ENCODE measurements at places on chromosomes 7 and 10. TPM values are rescaled to one million over a fixed set of nuclear protein-coding genes. Genes with fewer than 3 reads are reported as not detected.
A peak's percentile ranks its signal among the peaks of the same experiment; 100 is the strongest.

DNA sequence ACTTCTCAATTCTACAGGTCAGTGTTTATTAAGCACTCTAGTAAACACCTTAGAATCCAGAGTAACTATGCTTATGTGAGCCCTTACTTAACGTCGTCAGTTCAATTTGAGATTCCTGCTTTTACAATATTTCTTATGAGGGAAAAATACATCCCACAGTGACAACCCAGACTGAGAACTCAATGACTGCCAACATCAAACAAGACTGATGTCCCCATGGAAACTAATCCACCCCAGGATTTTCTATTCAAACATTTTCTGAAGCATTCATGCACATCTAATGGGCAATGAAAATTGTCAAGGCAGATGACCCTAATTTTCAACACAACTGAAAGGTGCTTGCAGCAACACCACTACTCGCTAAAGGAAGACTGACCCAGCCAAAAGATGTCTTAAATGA is 67.0 kb downstream of the ATE1 start:
- DNase-seq: no peak

DNA sequence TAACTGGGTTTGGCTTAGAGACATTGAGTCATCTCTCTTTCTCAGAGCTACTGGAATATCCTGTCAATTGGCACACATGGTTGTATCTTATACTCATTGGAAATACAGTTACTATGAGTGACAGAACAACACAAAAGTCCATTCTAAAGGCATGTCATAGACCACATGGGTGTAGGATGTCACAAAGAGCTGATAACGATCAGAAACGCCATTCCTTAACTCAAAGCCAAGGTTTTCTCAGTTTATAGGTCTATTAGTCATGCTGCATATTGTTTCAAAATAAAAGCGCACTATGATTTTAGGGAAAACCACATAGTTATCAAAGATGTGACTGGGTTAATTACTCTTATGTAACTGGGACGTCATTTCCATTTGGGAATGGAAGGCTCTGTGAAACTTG is 147.2 kb upstream of the FAM171A1 start:
- DNase-seq: no peak

Gene ABCB1
- total RNA-seq: 13.3 TPM

- no peak for DNase-seq
These were observed 93.0 kb downstream of the ABCC2 start for GRCh38 chr10:99875473-99875872.

Gene TCAF2
- 0.07 TPM for total RNA-seq

DNA sequence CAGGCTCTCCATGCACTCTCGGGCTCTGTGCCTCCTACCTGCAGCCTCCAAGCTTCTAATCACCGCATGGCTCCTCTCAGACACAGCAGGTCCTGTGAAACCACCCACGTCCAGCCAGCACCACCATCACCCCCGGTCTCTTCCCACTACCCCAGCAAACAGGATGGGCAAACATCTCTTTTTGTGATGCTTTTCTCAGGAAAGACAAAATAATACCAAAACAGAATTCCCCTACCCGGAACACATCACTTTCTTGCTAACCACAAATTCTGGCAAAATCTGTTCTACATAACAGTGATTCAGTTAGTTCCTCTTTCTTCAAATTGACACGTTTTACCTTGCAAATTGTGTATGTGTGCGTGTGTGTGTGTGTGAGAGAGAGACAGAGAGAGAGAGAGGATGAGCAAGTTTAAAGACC is 6.5 kb downstream of the SNX8 start:
- DNase-seq: no peak

Gene SVOPL
- total RNA-seq: not detected

DNA sequence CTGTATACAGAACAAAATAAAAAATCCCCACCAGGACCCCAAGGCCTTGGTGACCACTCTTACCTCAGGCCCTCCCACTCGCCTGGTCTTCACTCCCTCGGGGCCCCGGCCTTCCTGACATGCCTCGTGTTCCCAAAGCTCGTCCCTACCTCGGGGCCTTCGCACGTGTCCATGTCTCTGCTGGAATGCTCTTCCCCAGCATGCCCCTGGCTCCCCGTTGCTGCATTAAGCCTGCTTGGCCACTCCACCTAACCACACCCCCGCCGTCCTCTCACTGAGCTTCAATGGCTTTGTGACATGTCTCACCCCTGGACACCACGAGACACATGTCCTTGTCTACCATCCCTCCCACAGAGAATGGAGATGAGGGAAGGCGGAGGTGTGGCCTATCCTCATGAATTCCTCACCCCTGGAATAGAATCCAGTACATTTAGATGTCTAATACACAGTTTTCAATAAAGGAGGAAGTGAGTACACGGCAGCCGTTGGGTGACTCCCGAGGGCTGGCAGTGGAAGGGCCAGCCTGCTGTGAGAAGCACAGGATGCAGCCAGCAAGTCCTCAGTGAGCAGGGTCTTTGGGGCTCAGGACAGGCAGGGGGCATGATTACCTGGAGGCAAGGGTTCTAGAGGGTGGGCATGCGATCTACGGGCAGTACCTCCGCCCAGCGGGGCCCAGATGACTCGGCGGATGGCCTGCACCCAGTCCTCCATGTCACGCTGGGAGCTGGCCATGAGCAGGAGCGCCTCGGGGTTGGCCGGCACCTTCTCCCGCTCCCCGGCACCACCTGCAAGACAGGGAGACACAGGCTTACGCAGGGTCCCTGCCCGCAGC is 125.7 kb downstream of the ARHGAP22 start:
- no peak for DNase-seq

GRCh38 chr7:151863386-151864079 is 13.4 kb downstream of the PRKAG2 start:
- DNase-seq: no peak

DNA sequence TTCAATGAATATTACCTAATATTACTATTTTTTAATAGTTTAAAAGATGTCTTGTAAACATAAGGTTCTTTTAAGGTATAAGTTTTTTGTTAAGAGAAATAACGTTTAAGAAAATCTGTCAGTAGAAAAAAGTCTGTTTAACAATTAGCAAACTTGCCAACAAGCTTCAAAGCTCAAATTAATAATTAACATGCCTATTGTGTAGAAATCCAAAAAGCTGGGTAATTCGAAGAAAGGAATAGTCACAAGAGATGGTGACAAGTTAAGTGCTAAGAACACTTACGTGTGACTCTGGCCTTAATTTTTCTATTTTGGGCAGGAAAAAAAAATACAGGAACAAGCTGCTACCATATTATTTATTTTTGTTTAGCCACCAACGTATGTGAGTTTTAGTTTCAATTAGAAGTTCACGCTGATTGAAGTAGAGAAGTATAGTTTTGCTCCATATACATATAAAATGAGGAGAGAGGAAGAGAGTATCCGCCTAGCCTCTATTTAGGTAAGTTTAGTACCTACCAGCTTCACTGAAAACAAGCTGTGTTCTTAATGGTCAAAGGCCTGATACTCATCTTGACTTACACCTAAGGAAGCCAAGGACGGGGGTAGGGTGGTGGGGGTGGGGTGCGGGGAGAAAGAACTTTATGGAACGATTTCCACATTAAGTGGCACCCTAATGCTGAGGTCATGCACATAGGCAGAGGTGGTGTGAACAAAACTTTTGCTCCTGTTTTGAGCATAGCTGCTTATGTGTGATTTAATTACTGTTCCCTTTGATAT is 43.4 kb upstream of the AGBL3 start:
- peak; percentile 47 for DNase-seq

DNA sequence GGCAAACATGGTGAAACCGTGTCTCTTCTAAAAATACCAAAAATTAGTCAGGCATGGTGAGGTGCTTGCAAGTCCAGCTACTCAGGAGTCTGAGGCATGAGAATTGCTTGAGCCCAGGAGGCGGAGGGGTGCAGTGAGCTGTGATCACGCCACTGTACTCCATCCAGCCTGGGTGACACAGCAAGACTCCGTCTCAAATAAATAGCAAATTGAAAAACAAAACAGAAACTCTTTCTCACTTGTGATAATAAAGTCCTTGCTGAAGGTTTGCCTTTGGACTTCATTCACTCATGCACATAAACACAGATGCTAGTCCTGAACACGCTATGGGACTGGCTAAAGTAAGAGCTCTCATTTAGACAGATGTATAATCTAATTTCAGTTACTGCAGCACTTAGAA is 37.6 kb downstream of the ANK3 start:
- DNase-seq: no peak

Gene OR2A5
- total RNA-seq: not detected

- no peak for DNase-seq
These were observed 199.9 kb upstream of the FAM3C start for GRCh38 chr7:121595758-121596696.

Gene ZC3HAV1L
- 15.8 TPM for total RNA-seq

Gene GBX1
- not detected for total RNA-seq

Gene C10orf67
- total RNA-seq: 0.43 TPM

GRCh38 chr7:133735222-133735621 is 391.9 kb upstream of the LRGUK start:
- no peak for DNase-seq

Gene SLC29A3
- total RNA-seq: 0.58 TPM

Gene CDCA7L
- total RNA-seq: 47.7 TPM

DNA sequence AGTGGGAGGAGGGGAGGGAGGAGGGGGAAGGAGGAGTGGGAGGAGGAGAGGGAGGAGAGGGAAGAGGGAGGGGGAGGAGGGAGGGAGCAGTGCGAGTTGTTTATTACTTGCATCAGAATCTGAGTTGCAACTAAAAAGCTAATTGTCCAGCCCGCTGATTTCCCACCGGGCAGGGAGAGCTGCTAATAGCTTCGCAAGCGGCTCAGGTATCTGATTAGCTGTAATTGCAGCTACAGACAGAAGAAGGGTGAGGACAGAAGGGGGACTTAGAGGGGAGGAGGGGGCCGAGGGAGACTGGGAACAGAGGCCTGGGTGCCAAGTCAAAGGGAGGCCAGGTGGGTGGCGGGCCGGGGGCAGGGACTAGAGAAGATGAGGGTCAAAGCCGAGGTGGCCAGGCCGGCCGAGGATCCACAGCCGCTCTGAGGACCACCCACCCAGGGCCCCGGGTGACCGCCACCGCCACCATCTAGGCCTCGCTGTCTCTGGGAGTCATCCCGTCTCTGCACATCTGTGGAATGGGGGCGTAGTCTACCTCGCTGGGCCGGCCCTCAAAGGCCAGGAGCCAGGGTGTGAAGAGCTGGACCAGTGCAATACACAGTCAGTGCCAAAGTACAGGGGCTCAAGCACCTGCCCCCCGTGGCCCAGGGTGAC is 54.2 kb downstream of the MICALL2 start:
- no peak for DNase-seq

Gene NPC1L1
- 0.23 TPM for total RNA-seq

DNA sequence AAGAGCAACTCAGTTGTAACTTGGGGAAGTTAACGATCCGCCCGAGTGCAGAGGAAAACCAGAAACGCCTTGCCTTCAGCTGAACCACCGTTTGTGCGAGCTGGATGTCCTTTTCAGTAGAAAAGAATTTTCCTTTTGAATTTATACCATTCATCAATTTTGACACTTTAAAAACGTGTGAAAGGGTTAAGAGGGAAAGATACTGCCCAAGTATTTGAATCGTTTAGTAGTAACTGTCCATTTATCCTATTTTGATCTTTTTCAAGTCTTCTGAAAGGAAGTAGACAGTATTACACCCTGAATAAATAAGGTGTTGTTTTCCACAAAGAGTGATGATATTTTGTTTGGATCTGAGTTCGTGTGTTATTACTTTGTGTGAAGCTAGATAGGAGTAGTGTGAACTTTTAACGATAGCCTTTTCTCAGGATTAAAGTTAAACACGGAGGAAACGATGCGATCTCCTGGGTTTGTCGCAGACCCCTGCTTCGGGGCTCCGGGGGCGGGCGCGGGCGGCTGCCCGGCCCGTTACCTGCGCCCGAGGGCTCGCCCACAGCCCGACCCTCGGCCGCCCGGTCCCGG is 830 bp upstream of the BMI1 start:
- DNase-seq: no peak

- no peak for DNase-seq
These were observed 100.9 kb downstream of the MAD1L1 start for GRCh38 chr7:2131800-2132199.

- no peak for DNase-seq
These were observed 544 bp downstream of the TSPAN33 start for GRCh38 chr7:129144834-129145668.

DNA sequence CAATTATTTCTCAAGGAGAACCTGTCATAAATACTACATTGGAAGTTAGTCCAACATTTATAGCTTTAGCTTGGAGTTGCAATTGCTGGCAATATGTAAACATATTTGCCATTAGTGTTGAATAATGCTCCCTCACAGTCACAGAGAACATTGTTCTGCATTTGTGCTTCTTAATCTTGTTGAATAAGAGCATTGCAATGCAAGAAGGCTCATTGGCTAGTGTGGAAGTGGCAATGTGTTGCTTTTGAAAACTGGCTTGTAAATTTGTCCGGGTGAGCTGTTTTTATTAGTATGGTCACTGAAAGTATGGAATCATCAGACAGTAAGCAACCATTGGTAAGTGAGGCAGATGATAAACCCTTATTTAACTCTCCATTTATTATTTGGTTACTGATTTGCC is 47.7 kb upstream of the MBL2 start:
- no peak for DNase-seq

DNA sequence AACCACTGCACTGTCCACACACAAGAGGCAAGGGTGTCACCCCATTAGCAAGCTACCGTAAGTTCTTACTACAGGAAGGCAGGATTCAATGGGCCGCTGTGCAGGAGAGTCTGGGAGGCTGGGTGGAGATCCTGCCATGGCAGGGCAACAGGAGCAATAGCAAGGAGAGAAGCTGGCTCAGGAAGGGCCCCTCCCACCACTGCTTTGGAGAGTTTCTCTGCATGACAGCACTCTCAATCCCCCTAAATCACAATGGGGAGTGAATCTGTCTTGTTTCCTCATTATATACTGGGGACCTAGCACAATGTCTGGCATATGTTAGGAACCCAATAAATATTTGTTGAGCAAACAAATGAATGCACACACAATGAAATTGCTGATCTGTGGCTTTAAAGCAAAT is 83.2 kb upstream of the SFMBT2 start:
- DNase-seq: no peak

DNA sequence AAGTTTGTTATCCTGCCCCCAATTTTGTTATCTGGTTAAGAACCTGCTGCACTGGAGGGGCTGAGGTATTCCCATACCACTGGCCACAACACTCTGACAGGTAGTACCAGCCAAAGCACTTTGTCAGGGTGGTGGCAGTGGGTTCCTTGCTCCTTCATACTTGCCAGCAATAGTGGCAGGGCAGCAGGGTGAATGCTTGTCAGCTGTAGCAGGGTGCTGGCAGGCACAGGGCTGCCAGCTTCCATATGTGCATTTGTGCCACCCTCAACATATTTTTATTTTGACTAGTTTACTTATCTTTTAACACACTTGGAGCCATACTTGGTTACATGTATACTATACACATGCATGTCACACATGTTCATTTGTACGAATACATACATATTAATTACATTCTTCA is 294.0 kb upstream of the VWC2 start:
- DNase-seq: no peak

- DNase-seq: no peak
These were observed 67.0 kb upstream of the INPP5A start for GRCh38 chr10:132470410-132471124.

- no peak for DNase-seq
These were observed 368.4 kb downstream of the TFEC start for GRCh38 chr7:115662120-115662519.

Gene GSTO2
- 9.5 TPM for total RNA-seq

GRCh38 chr10:115831016-115831415 is 442.0 kb downstream of the GFRA1 start:
- no peak for DNase-seq

Measured in epithelial cell of proximal tubule (primary cell).